ENCODE measurements at places on chromosomes 1 and 21.
A peak's percentile ranks its signal among the peaks of the same experiment; 100 is the strongest.

GRCh38 chr21:43854773-43855633 is 10.0 kb upstream of the AGPAT3 start:
- no peak overlapping the region for H3K27ac ChIP-seq
- H3K4me1 ChIP-seq = peaks cover 22% of the 10 kb centered on the region
- no peak for DNase-seq

DNA sequence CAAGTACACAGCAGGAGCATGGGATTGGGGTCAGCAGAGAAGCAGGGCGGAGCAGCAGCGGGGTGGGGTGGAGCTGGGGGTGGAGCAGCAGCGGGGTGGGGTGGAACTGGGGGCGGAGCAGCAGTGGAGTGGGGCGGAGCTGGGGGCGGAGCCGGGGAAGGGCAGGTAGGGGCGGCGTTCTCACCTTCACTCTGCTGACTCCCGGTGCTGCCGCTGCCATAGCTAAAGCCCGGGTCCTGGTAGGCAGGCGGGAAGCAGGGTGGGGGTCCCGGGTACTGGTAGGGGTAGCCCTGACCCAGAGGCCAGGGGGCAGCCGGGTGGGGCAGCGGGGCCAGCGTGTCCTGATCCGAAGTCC is 6.7 kb downstream of the TAS1R3 start:
- H3K36me3 ChIP-seq = peaks cover 16% of the 10 kb centered on the region
- DNase-seq = peak; percentile 33
- peaks cover 4% of the 10 kb centered on the region for H3K4me1 ChIP-seq
- H3K27ac ChIP-seq = no peak overlapping the region
- no peak overlapping the region for H3K4me3 ChIP-seq
- no peaks in the 10 kb centered on the region for H3K27me3 ChIP-seq

- no peak for DNase-seq
- H3K27me3 ChIP-seq = peaks cover 3% of the 10 kb centered on the region
- peaks cover 28% of the 10 kb centered on the region for H3K4me1 ChIP-seq
- no peak overlapping the region for H3K4me3 ChIP-seq
Measured at GRCh38 chr1:95951371-95952102, 717.5 kb downstream of the RWDD3 start.

- peaks cover 8% of the 10 kb centered on the region for H3K27me3 ChIP-seq
- no peak for DNase-seq
- H3K4me3 ChIP-seq = no peak overlapping the region
- peaks cover 8% of the 10 kb centered on the region for H3K36me3 ChIP-seq
- peaks cover 11% of the 10 kb centered on the region for H3K4me1 ChIP-seq
Measured at GRCh38 chr1:84598846-84599741, 24.9 kb upstream of the CTBS start.

DNA sequence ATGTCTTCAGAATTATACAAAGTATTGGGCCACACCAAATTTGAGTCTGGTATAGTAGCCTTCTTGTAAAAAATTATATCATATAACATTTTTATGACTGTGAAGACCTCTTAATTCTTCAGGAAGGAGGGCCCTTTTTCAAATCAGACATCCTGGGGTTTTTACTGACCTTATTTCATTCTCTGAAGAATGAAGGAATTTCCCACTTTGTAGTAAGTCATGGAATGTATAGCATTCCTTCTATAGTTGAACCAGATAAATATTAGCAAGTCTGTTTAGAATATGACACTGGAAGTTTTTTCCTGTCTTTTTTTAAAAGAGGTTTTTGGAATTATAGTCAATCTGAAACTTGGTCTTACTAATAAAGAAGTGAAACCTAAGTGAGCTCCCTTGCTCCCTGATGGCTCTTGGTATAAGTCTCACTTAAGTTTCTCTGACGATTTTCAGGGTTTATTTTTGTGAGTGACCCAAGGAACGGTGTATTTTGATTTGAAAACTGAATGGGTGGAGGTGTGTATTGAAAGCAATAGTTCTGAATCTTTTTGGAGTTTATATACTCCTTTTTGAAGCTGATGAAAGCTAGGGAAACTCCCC is 23.7 kb downstream of the SNX27 start:
- no peak overlapping the region for H3K4me3 ChIP-seq
- peaks cover 21% of the 10 kb centered on the region for H3K36me3 ChIP-seq
- no peaks in the 10 kb centered on the region for H3K27me3 ChIP-seq
- H3K4me1 ChIP-seq = peaks cover 15% of the 10 kb centered on the region
- no peak for DNase-seq

GRCh38 chr1:195105281-195105680 is 1503.0 kb downstream of the KCNT2 start:
- no peak overlapping the region for H3K27ac ChIP-seq
- no peak for DNase-seq
- H3K4me1 ChIP-seq = no peaks in the 10 kb centered on the region
- no peak overlapping the region for H3K4me3 ChIP-seq
- no peaks in the 10 kb centered on the region for H3K27me3 ChIP-seq

- H3K27ac ChIP-seq = no peak overlapping the region
- H3K36me3 ChIP-seq = no peaks in the 10 kb centered on the region
- no peaks in the 10 kb centered on the region for H3K27me3 ChIP-seq
- no peak overlapping the region for H3K4me3 ChIP-seq
Measured at GRCh38 chr1:186535388-186536133, 74.6 kb upstream of the PDC start.

- H3K27ac ChIP-seq = peak overlapping the region; percentile 64
- H3K4me1 ChIP-seq = no peaks in the 10 kb centered on the region
- no peak overlapping the region for H3K4me3 ChIP-seq
- no peaks in the 10 kb centered on the region for H3K36me3 ChIP-seq
- peaks cover 6% of the 10 kb centered on the region for H3K27me3 ChIP-seq
- no peak for DNase-seq
Measured at GRCh38 chr1:117678246-117678977, 72.6 kb downstream of the TENT5C start.

- no peak overlapping the region for H3K4me3 ChIP-seq
- H3K27me3 ChIP-seq = peaks cover 17% of the 10 kb centered on the region
- H3K4me1 ChIP-seq = peaks cover 47% of the 10 kb centered on the region
- no peaks in the 10 kb centered on the region for H3K36me3 ChIP-seq
- DNase-seq = no peak
Measured at GRCh38 chr1:6008084-6008415, 15.8 kb upstream of the NPHP4 start.

GRCh38 chr1:240562111-240562590 is 49.8 kb downstream of the GREM2 start:
- DNase-seq = no peak
- H3K27ac ChIP-seq = no peak overlapping the region
- H3K4me1 ChIP-seq = no peaks in the 10 kb centered on the region
- no peaks in the 10 kb centered on the region for H3K27me3 ChIP-seq
- H3K36me3 ChIP-seq = peaks cover 7% of the 10 kb centered on the region

DNA sequence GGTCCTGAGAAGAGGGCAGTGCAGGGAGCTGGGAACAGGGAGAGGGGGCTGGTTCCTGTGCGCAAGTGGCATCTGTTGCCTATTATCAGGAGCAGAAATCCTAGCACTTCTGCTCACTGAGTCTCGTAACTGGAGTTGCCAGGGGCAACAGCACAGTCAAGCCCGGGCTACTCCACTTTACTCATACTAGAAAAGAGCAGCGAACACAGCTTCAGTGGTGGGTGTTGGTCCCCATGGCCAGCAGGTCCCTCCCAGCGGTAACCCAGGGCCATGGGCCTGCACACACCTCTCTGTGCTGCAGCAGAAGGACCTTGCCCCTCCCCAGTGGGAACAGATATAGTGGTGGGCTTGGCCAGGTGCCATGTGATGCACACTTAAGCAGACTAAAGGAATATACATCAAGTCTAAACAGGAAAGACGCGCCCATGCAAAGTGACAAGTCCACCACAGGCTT is 8.5 kb downstream of the PYCR2 start:
- peaks cover 21% of the 10 kb centered on the region for H3K27me3 ChIP-seq
- peaks cover 39% of the 10 kb centered on the region for H3K36me3 ChIP-seq
- no peak overlapping the region for H3K27ac ChIP-seq
- no peak for DNase-seq
- H3K4me3 ChIP-seq = no peak overlapping the region

DNA sequence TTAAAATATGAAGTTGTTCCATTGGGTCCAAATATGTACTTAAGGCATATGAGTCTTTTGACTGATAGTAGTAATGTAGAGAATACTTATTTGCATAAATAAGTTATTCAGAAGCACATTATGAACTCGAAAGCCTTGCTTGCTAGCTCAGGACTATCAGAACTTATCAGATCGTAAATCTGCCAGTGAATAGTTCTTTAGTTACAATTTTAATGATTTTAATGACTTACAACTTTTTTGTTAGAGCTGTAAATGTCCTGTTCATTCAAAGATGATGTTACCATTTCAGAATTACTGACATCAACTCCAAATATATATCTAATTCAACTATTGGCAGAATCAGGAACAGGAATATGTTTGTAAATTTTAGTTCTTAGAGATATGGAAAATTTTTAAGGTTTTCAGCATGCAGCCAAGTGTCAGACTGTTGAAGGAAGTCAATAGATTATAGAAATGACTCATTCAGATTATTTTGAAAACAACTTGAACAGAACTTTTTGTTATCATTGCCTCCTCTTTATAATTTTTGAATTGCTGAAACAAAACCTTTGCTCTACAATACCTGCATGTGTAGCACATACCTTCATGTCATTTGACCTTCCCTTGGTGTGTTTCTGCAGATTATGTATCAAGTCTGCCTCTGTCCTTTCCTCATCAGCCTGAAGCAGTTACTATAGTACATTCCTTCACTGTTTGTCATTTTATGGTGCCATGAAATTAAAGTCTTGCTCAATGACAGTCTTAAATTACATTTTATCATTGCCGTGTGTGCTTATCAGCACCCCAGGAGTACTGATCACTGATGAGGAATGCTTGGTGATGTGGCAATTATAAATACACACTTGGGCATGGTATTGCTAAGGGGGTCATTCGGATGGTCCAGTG is 44.9 kb downstream of the LRRC8D start:
- peaks cover 18% of the 10 kb centered on the region for H3K4me1 ChIP-seq
- H3K4me3 ChIP-seq = no peak overlapping the region
- H3K27ac ChIP-seq = peak overlapping the region; percentile 11
- H3K36me3 ChIP-seq = peaks cover 37% of the 10 kb centered on the region

- no peak overlapping the region for H3K27ac ChIP-seq
- no peak overlapping the region for H3K4me3 ChIP-seq
- H3K36me3 ChIP-seq = peaks cover 5% of the 10 kb centered on the region
- no peaks in the 10 kb centered on the region for H3K4me1 ChIP-seq
Measured at GRCh38 chr1:89659322-89660081, 26.6 kb downstream of the LRRC8C start.

DNA sequence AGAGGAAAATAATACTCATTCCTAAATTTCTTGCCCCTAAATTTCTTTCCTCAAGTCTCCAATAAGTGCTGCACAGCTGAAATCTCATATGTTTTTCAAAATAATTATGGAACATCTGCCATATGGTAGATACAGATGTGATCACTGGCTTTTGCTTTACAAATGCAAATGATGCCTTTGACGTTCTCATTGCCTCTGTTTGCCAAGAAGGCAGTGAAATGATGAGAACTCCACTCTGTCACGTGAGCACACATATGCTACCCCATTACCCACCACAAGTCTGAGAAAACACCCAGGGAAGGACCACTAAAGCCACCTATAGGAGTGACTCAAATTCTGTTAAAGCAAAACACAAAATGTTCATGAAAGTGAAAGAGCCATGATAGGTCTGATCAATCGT is 43.9 kb downstream of the DSCAM start:
- peaks cover 4% of the 10 kb centered on the region for H3K36me3 ChIP-seq
- H3K4me3 ChIP-seq = no peak overlapping the region
- H3K27me3 ChIP-seq = peaks cover 5% of the 10 kb centered on the region
- H3K4me1 ChIP-seq = peaks cover 6% of the 10 kb centered on the region
- DNase-seq = no peak

DNA sequence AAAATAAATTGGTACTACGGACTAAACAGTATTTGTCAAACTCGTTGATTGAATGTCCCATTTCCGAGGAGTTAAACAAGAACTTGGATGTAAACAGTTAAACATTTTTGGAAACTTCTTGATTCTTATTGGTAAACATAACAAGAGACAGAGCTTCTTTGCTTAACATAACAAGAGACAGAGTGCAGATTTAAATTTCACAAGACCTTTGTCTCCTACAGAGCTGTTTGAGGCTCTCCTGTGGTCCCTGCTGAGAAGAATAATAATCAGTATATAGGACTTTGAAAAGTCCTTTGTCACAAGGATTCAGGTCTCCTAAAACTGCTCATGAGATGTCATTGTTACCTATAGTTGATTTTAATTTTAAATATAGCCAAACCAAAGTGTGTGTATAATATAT is 170.6 kb upstream of the C21orf91 start:
- no peak overlapping the region for H3K4me3 ChIP-seq
- no peak overlapping the region for H3K27ac ChIP-seq
- H3K36me3 ChIP-seq = no peaks in the 10 kb centered on the region

DNA sequence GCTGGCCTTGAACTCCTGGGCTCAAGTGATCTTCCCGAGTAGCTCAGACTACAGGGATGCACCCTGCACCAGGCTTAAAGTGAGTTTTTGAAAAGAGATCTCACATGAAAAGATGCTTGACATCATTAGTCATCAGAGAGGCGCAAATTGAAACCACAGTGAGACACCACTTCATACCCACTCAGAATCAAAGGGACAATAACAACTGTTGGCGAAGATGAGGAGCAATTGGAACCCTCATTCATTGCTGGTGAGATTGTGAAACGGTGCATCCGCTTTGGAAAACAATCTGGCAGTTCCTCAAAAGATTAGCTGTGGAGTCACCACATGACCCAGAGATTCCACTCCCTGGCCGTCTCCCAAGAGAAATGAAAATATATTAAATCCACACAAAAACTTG is 122.3 kb downstream of the PGBD5 start:
- H3K27ac ChIP-seq = no peak overlapping the region
- DNase-seq = no peak
- H3K36me3 ChIP-seq = no peaks in the 10 kb centered on the region
- H3K4me1 ChIP-seq = no peaks in the 10 kb centered on the region
- no peak overlapping the region for H3K4me3 ChIP-seq

- no peak for DNase-seq
- H3K27me3 ChIP-seq = no peaks in the 10 kb centered on the region
- H3K4me3 ChIP-seq = no peak overlapping the region
- H3K27ac ChIP-seq = no peak overlapping the region
- peaks cover 31% of the 10 kb centered on the region for H3K4me1 ChIP-seq
Measured at GRCh38 chr21:37413553-37414291, 47.1 kb downstream of the DYRK1A start.

DNA sequence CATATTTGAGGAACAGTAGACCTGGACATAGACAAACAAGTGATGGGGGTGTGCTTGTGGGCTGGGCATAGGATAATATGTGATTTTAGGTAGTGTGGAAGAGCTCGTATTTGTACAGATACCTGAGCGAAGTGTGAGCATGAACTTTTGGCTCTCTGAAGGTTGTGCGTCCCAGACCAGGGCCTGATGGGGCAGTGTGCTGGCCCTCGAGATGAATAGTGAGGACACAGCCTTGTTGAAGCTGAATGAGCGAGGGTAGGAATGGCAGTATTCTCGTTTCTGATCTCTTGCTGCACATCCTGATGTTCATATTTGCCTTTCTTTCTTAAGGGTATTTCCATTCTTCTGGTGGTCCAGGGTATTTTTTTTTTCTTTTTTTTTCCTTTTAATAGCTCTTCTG is 41.5 kb downstream of the USP25 start:
- peak overlapping the region; percentile 1 for H3K27ac ChIP-seq
- H3K27me3 ChIP-seq = no peaks in the 10 kb centered on the region
- peaks cover 60% of the 10 kb centered on the region for H3K36me3 ChIP-seq
- no peak overlapping the region for H3K4me3 ChIP-seq
- DNase-seq = no peak
- H3K4me1 ChIP-seq = peaks cover 23% of the 10 kb centered on the region

GRCh38 chr1:248613742-248614141 is 16.2 kb upstream of the OR2T10 start:
- H3K27ac ChIP-seq = no peak overlapping the region
- H3K4me1 ChIP-seq = no peaks in the 10 kb centered on the region
- H3K4me3 ChIP-seq = no peak overlapping the region
- no peaks in the 10 kb centered on the region for H3K27me3 ChIP-seq
